D721Med (cell line): ENCODE measurements at places on chromosomes 13 and 19.

- DNase-seq = no peak
These were observed 13.3 kb downstream of the NDUFB7 start for GRCh38 chr19:14558370-14559066.

- no peak for DNase-seq
These were observed 257.0 kb downstream of the LHFPL6 start for GRCh38 chr13:39345982-39346381.

DNA sequence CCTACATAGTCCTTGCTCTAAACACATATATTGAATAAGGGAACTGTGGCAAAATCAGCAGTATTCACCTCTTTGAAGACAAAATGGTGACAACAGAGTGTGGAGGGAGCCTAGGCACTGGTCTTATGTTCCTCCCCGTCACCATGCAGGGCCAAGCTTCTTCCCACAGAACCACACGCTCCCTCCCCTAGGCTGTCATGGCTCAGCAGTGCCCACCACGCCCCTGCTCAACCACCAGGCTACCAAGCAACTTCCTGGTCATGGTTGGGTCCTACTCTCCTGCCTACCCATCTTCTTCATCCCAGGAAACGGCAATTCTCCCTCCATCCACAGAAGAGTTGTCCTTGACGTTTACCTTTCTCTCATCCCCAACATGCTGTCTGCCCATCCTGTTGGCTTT, 126.1 kb downstream of the CRYL1 start:
- no peak for DNase-seq

DNA sequence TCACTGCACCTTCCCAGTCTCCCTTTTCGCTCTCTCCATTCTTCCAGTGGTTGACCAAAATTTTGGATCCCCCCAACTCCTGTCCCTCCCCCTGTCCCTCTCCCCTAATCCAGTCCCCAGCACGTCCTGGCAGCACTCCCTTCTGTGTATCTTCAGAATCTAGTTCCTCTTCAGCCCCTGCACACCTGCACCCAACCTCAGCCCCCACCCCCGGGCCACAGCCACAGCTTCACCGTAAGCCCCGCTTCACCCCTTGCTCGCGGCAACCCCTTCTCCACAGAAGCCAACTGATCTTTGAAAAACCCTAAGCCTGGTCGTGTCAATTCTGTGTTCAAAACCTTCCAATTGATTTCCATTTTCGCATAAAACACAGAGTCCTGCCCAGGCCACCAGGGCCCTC, 35.5 kb upstream of the SLC15A1 start:
- DNase-seq = no peak

DNA sequence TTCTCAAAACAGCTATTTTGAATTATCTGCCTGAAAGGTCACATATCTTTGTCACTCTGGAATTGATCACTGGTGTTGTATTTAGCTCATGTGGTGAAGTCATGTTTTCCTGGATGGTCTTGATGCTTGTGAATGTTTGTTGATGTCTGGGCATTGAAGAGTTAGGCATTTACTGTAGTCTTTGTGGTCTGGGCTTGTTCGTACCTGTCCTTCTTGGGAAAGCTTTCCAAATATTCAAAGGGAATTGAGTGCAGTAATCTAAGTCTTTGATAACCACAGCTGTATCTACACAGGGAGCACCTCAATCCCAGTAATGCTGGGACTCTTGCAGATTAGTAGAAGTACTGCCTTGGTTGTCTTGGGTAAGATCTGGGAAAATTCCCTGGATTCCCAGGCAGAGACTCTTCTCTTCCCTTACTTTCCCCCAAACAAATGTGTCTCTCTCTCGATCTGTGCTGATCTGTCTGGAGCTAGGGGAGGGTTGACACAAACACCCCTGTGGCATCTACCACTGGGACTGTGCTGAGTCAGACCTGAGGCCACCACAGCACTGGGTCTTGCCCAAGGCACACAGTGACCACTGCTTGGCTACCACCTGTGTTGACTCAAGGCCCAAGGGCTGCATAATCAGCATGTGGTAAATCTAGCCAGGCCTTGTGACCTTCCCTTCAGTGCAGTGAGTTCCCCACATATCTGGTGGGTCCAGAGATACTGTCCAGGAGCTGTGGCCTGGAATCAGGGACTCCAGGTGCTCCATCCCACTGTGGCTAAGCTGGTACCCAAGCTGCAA, 5.5 kb upstream of the CYP4F3 start:
- no peak for DNase-seq

GRCh38 chr19:50694815-50695145, 24.8 kb downstream of the SHANK1 start:
- DNase-seq = no peak

DNA sequence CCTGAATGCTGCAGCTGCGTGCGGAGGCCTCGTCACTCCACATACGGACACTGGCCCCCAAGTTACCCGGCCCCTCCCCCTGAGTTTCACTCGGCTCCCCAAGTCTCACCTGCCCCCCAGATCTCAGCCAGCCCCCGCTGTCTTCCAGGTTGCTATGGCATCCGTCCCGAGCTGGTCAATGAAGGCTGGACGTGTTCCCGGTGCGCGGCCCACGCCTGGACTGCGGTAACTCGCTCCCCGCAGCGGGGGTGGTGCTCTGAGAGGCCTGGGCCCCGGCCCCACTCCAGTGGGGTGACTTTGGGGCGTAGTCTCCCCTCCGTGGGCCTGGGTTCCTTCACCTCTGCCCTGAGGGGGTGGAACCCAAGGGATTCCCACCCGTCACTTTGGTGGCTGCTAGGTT, 168.2 kb downstream of the KDM4B start:
- no peak for DNase-seq

DNA sequence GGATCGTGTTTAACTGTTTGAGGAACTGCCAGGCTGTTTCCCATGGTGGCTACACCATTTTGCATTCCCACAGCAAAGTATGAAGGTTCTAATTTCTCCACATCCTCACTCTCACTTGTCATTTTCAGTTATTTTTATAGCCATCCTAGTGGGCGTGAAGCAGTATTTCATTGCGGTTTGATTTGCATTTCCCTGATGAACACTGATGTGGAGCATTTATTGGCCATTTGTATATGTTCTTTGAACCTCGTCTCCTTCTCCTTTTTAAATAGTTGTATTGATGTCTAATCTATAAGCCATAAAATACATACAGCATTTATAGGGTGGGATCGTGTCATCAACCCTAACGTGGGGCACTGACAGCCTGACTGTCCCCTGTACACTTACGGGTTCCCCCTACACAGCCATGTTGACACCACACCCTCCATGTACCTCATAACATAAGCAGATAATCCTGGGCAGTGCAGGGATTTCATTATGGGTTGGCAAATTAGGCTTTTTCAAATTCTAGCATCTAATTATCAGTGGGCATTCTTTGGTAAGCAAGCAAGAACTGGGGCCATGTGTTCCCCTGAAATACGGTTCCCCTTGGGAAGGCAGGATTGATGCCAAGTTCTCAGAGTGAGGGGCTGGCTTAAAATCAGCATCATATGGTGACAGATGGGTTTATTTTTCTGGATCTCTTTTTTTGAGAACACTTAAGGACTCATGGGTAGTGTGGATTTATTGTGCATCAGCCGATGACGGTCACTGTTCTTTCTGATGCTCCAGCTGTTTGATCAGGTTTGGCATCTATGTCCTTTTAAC, 11.6 kb upstream of the ZBTB45 start:
- DNase-seq = no peak

DNA sequence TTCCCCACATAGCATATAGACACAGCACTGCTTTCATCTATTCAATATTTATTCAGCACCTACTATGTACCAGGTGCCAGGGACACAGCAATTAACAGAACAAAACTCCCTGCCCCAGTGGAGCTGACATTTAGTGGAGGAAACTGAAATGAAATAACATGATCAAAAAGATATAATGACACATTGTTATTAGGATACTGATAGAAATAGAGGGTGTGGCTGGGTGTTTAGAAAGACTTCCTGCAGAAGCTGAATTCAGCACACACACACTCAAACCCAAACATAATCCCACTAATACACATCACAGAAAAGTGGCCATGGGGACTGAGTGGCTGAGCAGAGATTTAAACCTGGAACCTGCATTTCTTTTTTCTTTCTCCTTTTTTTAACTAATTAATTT, 3.8 kb upstream of the CDC37 start:
- no peak for DNase-seq

- no peak for DNase-seq
These were observed 10.8 kb upstream of the ZNF799 start for GRCh38 chr19:12411893-12412292.

DNA sequence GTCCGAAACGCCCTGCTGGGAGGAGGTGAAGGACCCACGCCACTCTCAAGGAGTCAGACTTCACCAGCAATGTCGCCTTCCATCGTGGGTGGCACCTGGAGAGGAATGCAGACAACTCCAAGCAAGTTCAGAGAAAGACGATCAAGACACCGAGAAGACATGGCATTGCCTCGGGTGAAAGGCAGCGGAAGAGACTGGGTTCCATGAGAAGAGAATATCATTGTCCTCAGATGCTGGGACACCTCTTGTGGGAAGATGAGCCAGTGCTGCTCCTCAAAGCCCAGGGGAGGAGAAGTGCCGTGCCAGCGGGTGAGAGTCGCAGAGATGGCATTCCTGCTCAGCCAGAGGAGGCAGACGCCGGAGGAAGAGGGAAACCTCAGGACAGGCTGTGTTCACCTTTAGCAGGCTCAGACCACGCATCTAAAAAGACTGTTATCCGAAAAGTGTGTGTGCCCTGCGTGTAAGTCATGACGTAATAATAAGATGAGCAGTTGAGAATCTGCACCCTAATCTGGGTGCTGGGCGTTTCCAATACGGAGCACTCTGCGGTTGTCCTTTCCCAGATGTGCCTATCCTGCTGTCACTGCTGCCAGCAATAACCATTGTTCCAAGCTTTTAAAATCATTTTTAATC, 144.6 kb upstream of the SPACA7 start:
- no peak for DNase-seq

DNA sequence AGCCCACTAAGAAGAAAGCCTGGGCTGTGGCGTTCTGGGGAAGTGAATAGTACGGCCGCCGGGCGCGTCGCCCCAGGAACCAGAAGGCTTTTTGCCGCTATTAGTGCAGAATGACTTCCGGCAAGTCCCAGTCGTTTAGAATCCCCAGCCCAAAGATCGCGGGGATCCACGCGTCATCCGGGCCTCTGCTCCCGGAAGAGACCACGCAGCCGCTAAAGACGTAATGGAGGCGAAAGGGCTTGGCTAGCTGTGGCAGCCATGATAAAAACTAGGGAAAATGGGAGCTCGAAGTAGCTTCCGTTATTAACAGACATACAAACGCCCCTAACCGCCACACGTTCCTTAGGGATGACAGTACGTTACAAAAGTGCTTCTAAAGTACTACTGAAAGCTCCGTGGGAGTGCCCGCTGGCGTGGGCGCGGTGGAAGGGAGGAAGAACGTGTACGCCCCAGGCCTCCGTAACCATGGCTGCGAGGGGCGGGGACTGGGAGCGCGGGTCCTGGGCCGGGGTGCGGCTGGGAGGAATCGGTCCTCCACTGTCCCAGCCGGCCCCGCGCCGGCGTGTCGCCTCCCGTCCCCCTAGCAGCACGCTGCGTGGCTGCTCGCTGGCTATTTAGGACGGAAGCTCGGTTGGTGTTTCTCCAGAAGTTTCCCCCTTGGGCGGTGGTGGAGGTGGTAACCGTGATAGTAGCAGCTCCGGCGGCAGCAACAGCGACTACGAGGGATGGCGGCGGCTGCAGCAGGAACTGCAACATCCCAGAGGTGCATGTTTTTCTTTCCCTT, at the start of gene SUGT1:
Gene SUGT1 (plus strand): TSS at position 641 of the 784 bp plus-strand sequence. CDS start 85 bp downstream, at position 726.
- peak; percentile 29 for DNase-seq

DNA sequence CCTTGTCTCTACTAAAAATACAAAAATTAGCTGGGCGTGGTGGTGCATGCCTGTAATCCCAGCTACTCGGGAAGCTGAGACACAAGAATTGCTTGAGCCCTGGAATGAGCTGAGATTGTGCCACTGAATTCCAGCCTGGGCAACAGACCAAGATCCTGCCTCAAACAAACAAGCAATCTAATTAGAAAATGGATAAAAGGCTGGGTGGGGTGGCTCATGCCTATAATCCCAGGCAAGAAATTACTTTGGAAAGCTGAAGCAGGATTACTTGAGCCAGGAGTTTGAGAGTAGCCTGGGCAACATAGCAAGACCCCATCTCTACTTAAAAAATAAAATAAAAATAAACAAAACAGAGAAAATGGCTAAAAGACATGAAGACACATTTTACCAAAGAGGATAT, 77.0 kb downstream of the CAB39L start:
- DNase-seq = no peak

- DNase-seq = no peak
These were observed 218.0 kb upstream of the SERP2 start for GRCh38 chr13:44155422-44156293.

GRCh38 chr13:46160471-46161066, 21.4 kb downstream of the LCP1 start:
- DNase-seq = peak; percentile 43

- DNase-seq = peak; percentile 88
These were observed 1.3 kb upstream of the KCNC3 start for GRCh38 chr19:50330365-50331078.

GRCh38 chr19:1908364-1908678, 3.1 kb downstream of the ADAT3 start:
- DNase-seq = no peak

- no peak for DNase-seq
These were observed 156.5 kb downstream of the KCNRG start for GRCh38 chr13:50171590-50172282.

DNA sequence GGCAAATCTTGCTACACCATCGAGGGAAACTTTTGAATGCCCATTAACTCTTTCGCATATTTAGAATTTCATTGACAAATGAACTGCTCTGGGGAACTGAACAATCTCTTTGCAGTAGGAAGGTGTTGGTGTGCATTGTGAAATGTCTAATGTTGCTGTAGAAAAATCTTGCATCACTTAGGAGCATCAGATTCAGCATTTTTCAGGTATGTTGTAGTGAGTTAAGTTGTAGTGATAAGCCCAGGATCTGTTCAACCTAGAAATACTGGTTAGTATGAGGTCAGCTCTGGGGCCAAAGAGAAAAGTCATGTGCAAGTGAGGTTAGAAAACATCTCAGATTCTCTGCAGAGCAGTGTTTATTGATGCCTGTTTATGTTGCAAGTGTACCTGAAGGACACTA, 4.1 kb downstream of the FRY start:
- no peak for DNase-seq

GRCh38 chr13:109897988-109898624, 111.7 kb upstream of the IRS2 start:
- no peak for DNase-seq

GRCh38 chr19:14135985-14136508, 342 bp downstream of the ASF1B start:
- no peak for DNase-seq

DNA sequence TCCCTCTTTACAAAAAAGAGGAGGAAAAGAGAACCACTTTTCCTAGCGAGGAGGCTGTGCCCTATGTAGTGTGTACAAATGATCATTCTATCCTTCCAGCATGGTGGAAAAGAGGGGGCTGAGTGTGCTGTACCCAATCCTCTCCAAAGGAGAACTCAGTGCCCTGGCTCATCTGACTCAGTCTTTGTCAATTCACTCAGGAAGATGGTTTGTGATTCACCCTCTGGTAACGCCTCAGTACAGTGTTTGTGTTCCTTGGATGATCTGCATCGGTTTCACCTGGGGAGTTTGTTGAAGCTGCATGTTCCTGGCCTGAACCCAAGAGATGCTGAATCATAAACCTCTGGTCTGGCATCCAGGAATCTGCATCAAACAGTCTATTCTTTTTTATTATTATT, 18.3 kb upstream of the ENOX1 start:
- DNase-seq = no peak

- no peak for DNase-seq
These were observed 72.0 kb downstream of the SPATA13 start for GRCh38 chr13:24232474-24232873.

GRCh38 chr13:27670861-27671260, 49.2 kb downstream of the POLR1D start:
- DNase-seq = no peak
